ENCODE measurements at places on chromosomes 16 and 17.

DNA sequence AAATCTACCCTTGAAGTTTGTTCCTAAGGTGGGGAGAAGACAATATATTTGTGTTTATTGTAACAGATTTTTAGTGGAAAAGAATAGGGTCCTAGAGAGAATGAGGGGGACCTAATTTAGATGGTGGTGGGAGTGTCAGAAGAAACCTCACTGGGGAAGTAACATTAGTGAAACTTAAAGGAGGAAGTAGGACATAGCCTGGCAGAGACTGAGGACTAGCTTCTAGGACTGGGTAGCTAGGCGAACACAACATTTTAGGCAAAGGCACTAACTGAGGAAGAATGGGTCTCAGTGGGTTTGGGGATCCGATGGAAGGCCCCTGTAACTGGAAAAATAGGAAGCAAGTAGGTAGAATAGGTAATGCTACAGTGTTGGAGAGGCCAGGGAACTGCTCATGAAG, 4.2 kb upstream of the ARL2BP start:
- DNase-seq: no peak

DNA sequence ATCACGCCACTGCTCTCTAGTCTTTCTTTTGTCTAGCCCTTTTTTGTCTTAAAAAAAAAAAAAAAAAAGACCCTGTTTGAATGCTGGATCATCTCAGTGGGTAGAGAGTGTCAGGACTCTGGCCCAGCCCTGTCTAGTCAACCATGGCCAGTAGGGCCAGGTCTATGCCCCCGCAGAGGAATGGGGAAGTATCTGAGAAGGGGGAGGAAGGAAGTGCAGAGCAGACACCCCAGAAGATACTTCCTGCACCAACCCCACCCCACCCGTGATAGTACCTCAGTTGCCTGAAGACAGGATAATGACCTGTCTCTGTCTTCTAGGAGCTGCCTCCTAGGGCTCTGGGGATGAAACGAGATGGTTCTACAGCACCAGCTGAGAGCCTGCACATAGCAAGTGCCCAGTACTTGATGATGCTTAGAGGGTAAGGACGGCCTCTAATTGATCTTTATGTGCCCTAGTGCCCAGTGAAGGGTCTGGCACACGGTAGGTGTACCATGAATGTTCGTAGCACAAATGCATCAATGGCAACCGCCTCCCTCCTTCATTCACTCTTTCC, 55.4 kb downstream of the ABAT start:
- DNase-seq: no peak

GRCh38 chr17:740240-741017, 8.0 kb downstream of the TLCD3A start:
- DNase-seq: peak; percentile 47

GRCh38 chr17:61415374-61416210, 15.9 kb downstream of the TBX2 start:
- no peak for DNase-seq

DNA sequence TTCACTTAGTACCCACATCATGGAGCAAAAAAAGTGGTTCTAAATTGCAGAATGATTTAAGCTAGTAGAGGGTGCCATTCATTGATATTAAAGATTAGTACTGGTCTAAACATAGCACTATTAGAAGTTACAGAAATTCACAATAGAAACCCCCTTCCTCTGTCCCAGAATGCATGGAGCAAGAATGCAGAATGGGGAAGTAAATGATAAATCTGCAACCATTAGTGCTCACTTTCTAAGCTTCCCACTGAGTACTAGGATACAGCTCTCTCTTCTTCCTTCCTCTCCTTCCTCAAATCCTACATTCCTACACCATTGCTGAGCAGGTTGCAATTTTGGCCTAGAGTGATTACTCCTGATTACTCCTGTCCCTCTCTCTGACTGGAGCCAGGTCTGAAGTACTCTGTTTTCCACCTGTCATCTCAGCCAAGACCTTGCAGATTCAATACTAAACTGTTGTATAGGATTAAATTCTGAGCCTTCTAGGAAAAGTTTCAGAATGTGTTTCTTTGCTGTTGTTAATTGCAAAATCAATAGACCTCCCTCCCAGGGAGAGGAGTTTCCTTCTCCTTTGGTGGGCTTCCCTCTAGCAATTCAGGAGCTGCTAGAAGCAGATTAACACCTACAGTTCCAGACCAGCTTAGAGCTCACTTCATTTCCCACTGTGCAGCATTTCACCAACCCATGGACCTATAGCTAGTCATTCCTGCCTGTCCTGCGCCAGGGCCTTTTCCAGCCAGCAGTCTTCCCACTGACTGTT, 165.5 kb upstream of the TBX2 start:
- DNase-seq: no peak

GRCh38 chr17:75996665-75997590, 3.7 kb upstream of the CDK3 start:
- DNase-seq: peak; percentile 62

DNA sequence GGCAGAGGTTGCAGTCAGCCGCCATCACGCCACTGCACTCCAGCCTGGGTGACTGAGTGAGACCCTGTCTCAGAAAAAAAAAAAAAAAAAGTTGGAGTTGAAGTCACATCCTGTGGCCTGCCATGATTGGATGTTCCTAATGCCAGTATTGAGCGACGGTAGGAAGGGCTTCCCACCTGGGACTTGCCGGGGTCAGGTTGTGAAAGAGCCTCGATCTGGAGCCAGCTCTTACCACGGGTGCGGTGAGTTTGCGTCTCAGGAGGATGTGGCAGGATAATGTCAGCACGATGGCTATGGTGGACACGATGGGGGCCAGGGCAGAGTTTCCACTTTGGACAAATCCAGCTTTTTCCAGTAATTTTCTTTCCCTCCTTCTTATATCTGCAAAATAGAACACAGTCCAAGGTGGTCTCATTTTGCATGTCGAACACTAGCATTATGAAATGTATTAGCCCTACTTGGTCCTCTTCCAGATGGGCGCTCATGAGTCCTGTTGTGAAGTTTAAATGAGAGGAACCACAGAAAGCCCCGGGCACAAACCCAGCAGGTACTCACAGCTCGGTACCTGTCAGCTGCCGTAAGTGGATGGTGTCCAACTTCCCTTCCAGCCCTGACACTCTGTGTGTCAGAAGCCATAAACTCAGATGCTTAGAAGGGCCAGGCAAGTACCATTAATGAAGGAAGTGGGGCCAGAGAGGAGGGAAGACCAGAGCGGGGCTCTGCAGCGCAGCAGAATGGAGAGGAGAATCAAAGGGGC, 22.2 kb downstream of the ABCC12 start:
- no peak for DNase-seq

- DNase-seq: no peak
Observed at GRCh38 chr17:59637611-59638310, 18.1 kb downstream of the CLTC start.

DNA sequence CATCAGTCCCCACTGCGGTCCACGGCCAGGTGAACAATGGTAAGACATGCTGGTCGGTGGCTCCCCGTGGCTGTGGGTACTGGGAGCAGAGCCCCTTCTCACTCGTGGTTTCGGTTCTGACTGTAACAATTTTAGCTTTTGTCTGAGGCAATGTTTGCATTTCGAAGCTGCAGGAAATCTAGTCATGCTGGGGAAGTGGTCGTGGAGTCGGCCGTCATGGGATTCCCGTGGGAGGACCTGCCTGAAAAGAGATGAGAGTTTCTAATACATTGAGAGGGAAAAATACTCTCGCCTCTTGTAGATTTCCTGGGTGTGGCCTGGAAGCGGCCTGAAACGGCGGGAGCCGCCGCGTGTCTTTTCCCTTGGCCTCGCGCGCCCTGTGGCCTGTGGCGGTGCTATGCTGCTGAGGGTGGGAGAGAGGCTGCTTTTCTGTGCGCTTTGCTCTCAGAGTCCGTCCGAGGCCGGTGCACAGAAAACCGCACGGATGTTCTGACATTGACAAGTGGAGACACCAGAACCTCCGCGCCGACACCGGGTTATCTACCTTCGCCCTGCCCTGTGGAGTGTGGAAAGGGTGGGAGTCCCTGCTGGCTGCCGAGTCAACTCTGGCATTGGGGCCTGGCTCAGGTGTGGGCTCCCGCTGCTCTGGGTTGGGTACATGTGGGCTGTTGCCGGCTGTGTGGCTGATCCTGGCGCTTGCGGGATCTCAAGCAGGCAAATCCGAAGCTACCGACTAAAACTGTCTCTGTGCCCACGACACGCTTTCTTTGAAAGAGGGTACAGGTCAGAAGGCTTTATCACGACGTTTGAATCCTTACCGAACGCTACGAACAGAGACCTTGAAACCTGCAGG, 60.8 kb downstream of the WDR45B start:
- DNase-seq: no peak

- DNase-seq: no peak
Observed at GRCh38 chr16:21302454-21302853, 24.4 kb upstream of the CRYM start.

GRCh38 chr16:10383626-10384025, 2.2 kb upstream of the ATF7IP2 start:
- DNase-seq: no peak

DNA sequence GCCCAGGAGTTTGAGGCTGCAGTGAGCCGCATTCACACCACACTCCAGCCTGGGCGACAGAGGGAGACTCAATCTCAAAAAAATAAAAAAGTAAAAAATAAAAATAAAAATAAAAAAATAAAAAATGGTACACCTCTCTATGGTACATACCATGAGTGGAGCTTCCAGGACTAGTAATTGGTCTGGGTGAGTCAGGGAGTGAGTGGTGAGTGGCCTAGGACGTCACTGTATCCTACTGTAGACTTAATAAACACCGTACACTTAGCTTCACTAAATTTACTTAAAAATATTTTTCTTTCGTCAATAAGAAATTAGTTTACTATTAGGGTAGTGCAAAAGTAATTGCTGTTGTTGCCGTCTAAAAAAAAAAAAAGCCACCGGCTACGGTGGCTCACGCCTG, 9.0 kb downstream of the CDH5 start:
- DNase-seq: no peak

DNA sequence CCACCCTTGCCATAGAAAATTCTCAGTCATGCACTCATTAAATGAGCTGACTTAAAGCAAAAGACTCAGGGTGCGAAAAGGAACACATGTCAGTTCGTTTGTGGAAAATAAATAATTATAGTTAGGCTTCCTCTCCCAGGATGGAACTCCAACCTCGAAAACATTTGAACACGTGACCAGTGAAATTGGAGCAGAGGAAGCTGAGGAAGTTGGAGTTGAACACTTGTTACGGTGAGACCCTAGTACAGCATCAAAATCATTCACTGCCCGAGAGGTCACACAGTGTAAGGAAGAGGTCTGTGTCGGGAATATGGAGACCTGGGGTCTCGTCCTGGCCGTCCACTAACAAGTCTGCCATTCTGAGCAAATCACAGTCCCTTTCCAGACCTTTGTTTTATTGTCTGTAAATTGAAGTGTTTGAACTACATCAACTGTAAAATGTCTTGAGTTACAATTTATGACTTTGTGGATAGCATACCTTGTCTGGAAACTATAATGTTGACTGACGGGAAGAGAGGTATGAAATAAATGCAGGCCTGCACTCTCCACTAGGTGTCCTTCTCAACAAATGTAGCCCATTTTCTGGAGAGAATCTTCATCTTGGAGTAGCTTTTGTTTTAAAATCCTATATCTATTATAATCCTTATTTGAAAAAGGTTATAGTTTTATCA, 7.7 kb downstream of the PSMD7 start:
- no peak for DNase-seq

DNA sequence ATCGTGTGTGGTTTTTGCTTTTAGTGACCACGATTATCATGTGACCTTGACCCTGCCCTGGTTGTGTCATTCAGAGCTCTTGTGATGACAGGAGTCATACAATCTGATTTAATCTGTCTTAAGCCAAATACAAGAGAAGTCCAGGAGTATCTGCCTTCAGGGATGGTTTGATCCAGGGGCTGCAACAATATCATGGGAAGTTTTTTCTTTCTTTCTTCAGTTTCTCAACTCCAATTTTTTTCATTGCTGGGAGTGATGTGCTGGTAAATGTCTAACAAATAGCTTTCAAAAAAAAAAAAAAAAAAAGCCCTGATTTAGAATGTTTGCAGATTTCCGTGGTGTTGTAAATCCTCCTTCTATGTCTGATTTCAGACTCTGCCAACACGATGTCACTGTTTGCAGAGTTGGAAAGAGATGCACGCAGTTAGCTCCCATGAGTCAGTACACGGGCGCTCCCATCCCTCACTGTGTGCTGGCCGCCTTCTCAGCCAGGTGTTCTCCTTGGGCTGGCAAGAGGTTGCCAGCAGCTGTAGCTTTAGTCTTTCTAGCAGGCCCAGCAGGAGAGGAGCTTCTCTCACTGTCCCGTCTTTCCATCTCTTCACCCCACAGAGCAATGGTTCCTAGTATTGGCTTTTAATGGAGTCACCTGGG, 229.7 kb downstream of the SNX29 start:
- no peak for DNase-seq

DNA sequence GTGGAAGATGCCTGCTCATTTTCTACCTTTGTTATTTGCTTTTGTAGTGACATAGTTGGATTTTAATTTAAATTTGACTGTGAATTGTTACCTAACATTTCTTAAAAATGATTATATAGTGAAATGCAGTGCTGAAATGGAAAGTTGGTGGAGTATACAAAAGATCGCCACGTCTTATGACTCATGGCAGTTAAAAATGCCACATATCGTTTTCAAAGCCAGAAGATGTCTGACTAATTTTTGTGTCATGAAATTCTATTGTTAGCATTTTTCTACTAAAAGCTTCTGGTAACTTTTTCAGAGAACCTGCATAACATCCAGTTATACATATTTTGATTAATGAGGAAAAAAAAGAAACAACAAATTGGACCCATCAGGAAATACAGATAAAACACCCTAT, 20.6 kb downstream of the MAP2K4 start:
- no peak for DNase-seq

GRCh38 chr17:75875940-75876189, 2.5 kb downstream of the TRIM47 start:
- no peak for DNase-seq

DNA sequence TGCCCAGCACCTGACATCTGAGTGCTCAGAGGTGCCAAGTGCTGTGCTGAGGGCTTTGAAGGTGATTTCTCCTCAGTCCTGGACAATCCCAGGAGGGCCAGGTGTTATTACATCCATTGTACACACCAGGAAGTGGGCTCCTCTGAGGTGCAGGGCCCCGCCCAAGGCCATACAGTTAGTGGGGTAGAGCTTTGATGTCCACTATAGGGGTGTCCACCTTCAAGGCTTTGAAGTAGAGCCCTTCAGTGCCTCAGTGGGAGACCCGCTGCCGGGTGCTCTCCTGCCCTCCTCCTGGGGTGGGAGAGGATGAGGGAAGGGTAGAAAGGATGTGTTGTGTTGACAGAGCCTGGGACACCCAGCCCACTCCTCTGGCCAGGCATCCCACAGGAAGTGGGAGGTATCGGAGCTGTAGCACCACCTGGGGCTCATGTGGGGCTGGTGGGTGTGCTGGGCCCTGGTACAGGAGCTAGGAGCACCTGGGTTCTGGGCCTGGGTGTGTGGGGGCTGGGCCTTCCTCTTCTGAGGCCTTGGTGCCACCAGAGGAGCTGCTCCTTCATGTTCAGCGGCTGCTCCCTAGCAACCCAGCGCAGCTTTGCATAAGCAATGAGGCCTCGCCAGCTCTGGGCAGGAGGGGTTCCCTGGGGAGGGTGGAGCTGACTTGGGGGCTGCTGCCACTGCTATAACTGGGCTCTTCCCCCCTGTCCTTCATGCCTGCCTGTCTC, 7.4 kb downstream of the LASP1 start:
- DNase-seq: no peak

All from activated CD4-positive, alpha-beta T cell treated with anti-CD3 and anti-CD28 coated beads, Interleukin-2, amount 50 U/mL, for 48 hours (primary cell).